Left lobe of liver (tissue), 2 donors: ENCODE measurements at places on chromosomes 3 and 15. TPM values are rescaled to one million over a fixed set of nuclear protein-coding genes. Genes with fewer than 3 reads are reported as not detected.

SAMD7 gene
- not detected for total RNA-seq

GRCh38 chr3:126573492-126574117 lies 14.9 kb upstream of the C3orf22 start:
- DNase-seq = no peak

DNA sequence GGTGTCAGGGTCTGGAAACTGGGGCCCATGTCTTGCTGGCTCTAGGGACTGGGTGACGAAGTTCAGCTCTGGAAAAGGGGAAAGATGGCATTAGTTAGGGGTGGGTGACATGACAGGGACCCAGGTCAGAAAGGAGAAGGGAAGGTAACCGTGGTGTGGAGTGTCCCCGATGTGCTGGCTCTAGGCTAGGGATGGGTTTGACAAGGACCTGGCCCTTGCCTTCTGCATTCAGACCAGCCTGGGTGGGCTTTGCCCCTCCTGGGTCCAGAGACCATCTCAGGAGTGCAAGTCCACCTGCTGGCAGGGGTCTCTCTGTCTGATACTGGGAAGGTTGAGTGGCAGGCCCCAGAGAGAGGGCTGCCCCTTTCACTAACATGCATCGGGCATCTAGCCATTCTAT lies 28.7 kb upstream of the ATP2B2 start:
- DNase-seq = peak; percentile 21

MYL3 gene
- total RNA-seq = 1.4 TPM

MYO5C gene
- 6.3 TPM for total RNA-seq
